ENCODE measurements at places on chromosomes 11 and 22. TPM values are rescaled to one million over a fixed set of nuclear protein-coding genes. Genes with fewer than 3 reads are reported as not detected.

GRCh38 chr11:19382131-19382611 lies 141.4 kb upstream of the E2F8 start:
- ATAC-seq, result peak; percentile 29

DNA sequence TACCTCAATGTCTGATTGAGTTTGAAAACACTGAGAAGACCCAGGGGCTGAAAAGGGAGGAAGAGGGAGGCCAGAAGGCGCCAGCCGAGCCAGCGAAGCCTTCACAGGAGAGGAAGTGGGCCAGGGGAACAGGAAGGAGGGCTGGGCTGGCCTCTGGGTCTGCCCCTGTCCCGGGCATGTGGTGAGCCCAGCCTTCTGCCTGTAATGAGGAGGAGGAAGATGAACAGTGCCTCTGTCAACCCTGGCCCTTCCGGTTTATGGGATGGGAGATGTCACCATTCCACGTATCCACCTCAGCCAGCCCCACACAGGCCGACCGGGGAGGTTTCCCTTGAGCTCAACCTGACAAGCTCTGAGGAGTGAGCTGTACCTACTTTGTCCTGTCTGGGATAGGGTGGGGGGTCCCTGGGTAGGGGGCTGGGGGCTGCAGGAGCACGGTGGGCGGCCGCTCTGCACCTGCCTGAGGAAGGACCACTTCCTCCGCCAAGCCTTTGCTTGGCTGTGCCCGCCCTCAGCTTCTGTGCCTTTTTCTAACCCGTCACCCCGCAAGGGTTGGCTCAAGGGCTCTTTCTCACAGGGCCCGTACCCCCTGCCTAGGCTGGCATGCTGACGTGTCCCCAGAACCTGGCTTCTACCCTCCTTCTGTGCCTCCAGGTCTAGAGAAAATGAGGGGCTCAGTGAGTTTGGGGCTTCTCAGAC lies 2.0 kb downstream of the PARVG start:
- no peak for ATAC-seq

DNA sequence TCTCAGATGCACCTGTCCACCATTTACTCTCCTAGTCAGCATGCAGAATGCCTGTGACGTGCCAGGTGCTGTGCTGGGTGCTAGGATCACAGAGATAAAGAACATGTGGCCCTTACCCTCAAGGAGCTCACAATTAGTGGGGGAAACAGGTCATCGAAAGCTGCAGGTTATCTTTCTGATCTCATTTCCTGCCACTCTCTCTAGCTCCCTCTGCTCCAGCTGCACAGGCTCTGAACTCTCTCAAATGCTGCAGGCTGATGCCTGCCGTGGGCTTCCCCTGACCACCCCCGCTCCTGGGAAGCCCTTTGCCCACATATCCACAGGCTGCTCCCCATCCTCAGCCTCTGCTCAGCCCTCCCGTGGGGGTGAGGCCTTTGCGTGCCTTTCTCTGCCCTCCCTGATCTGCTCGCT lies 29.6 kb downstream of the SHANK3 start:
- no peak for ATAC-seq

GRCh38 chr11:14026961-14027360 lies 64.4 kb downstream of the SPON1 start:
- no peak for ATAC-seq

DNA sequence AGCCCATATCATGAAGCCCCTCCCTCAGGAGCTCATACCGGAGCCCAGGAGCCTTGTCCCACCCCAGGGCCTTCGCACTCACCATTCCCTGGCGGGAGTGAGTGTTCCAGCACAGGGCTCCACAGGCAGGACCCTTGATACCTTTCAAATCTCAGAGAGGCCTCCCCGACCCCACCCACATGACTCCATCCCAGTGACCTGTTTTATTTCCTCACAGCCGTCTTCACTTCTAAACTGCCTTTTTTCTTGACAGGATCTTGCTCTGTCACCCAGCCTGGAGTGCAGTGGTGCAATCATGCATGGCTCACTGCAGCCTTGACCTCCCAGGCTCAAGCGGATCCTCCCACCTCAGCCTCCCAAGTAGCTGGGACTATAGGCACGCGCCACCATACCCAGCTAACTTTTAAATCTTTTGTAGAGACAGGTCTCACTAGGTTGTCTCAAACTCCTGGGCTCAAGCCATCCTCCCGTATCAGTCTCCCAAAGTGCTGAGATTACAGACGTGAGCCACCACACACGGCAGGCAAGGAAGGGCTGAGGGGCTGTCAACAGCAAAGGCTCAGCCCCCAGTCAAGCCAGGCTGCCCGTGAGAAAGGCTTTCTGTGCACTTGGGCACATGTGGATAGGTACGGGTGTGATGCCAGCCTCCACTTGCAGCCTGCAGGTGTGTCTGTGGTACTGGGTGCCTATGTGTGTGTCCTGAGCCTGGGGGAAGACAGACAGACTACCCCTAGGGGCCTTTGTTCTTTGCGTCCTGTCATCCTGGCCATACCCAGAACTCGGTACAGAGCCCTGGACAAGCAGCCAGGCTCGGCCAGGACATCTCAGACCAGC lies 9.3 kb downstream of the RPL3 start:
- ATAC-seq, result peak; percentile 0

CD3E gene
- 1.2 TPM for total RNA-seq

GGTLC2 gene
- not detected for total RNA-seq

OR51A7 gene
- total RNA-seq, result 0.25 TPM

GVQW3 gene
- total RNA-seq, result 2.4 TPM

MAPK8IP1 gene
- total RNA-seq, result 68.5 TPM

TRIM66 gene
- total RNA-seq, result 21.8 TPM
